ENCODE measurements at places on chromosomes 7 and 10.

- no peak for DNase-seq
These were observed 145.3 kb downstream of the HTR7 start for GRCh38 chr10:90712529-90712928.

GRCh38 chr7:50153148-50153547 lies 60.1 kb upstream of the ZPBP start:
- no peak for DNase-seq

DNA sequence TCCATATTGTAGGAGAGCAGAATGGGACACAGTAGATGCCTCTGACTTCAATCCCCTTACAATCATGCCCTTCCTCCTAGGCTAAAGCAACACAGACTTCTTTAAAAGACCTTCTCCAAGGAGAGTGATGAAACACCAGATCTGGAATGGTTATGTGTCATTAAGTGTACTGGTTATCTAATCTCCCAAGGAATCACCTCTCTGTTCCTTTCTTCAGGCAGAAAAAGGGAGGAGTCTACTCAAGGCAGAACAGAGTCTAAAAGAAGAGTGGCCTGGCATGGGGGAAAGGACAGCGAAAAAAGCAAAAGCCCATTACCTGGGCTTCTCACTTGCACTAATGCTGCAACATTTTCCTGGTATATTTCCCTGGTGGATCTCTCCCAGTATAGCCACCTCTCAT lies 2.9 kb downstream of the ELMO1 start:
- DNase-seq = no peak

GRCh38 chr7:102122026-102122425 lies 164.6 kb upstream of the SH2B2 start:
- no peak for DNase-seq

DNA sequence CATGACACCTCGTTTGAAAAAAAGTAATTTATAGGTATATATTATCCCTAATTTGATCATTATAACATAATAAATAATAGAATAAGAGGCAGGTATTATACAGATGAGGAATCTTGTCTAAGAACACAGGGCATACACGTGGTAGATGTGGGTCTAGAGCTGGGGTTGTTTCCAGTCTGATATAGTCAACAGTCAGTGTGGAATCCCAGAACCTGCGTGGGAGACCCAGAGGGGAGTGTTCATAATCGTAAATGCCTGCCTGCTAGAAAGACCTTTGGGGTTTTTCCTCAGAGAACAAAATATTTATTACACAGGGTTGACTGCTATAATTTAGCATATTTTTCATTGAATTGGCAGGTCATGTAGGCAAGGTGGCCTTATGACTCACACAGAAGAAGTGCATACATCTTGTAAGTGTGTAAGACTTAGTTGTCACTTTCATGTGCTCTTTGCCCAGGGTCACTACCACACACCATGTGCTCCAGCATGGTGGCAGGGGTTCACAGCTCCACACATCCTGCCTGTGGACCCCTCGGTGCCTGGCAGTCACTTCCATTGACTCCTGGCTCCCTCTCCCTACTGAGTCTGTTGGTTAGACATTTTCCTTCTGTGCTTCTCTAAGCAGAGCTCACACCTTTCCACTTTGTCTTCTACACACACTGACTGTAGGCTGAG lies 94.9 kb upstream of the IKZF1 start:
- DNase-seq = no peak

GRCh38 chr7:75735581-75736350 lies 3.0 kb downstream of the HIP1 start:
- no peak for DNase-seq

GRCh38 chr7:300048-300447 lies 10.1 kb downstream of the FOXL3 start:
- DNase-seq = no peak

GRCh38 chr10:244227-244626 lies 109.0 kb downstream of the ZMYND11 start:
- no peak for DNase-seq

DNA sequence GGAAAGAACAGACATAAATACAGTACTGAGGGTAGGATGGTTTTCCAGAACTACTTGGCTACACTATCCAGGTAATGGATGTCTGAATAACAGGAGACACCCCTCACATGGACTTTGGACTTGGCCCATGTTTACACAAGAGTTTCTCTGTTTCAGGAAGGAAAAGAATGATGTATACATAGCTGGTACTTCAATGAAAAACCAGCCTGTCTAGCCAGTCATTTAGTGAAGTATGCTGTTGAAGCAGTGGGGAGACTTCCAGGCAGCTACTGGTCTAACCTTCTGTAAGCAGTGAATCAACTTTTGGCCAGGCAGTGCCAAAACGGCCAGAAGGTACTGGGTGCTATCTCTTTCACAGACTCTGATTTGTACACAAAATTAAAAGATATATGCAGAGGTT lies 135.0 kb downstream of the MBL2 start:
- DNase-seq = no peak

- DNase-seq = no peak
These were observed 315.5 kb downstream of the RPS24 start for GRCh38 chr10:78349165-78349516.

DNA sequence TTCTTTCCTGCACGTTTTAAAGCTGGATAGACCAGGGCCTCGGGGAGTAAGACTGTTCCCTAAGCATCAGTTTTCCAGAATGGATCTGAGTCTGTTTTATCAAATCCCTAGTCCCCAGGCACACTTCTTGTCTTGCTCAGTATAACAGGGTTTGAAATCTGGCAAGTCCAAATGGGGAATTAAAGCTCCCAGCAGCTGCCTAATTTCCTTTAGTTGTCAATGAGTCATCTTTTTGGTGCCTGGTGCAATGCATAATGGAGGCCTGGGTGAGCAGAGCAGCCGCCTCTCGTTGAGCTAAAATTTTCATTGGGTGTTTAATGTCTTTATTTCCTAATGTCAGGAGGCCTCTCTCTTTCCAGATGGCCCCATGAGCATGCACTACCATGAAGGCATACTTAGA lies 87.9 kb downstream of the STRA8 start:
- DNase-seq = no peak

DNA sequence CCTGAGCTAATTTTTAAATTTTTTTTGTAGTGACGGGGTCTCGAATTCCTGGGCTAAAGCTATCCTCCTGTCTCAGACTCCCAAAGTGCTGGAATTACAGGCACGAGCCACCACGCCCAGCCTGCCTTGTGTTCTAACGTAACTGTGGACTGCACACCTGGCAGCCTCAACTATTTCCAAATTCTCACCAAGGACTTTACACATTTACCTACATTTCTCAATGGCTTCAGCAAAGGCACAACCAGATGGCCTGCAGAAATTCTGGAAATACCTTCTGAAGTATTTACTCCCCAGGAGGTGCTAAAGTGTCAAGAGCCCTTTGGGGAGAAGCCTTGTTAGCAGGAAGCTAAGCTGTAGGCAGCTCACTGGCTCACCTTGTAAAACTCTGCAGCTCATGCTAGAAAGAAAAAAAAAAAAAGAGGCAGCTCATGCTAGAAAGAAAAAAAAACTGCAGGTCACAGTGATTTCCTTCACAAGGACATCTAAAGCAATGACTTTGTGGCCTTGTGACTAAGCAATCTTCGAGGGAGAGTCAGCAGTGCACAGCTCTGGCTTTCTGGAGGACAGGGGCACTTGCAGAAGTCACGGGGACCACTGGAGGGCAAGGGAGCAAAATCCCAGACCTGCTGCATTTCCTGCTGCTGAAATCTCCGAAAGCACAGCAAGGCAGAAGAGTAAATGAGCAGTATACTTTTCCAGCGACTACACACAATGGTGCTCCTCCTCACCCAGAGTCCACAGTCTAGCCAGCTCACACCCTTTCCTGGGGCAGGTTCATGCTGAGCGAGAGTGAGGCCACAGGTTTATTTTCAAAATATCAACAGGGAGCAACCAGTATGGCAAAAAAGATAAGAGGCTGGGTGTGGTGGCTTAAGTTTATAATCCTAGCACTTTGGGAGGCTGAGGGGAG lies 40.4 kb downstream of the BAIAP2L1 start:
- no peak for DNase-seq

GRCh38 chr7:106947244-106947728 lies 82.2 kb downstream of the PIK3CG start:
- no peak for DNase-seq

- DNase-seq = no peak
These were observed 76.0 kb downstream of the PCGF5 start for GRCh38 chr10:91296471-91296870.

DNA sequence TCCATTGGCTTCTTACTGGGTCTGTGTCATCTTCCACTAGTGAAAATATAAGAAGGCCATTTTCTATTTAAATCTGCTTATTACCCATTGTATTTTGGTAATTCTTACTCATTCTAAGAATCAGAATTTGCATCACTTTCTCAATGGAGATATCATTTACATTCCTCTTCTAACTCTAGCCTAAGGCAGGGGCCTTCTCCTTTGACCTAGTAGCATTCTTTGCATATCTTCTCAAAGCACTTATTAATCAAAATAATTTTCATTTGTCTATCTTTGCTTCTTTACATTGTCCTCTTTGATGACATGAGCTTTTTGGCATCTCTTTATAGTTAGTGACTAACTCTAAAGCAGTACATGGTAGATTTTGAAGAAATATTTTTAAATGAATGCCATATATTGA lies 400.9 kb upstream of the SEMA3D start:
- no peak for DNase-seq

Data from cerebellar nuclear complex (tissue), 1 donor.